ENCODE measurements at places on chromosomes 3 and 15.
A peak's percentile ranks its signal among the peaks of the same experiment; 100 is the strongest.

DNA sequence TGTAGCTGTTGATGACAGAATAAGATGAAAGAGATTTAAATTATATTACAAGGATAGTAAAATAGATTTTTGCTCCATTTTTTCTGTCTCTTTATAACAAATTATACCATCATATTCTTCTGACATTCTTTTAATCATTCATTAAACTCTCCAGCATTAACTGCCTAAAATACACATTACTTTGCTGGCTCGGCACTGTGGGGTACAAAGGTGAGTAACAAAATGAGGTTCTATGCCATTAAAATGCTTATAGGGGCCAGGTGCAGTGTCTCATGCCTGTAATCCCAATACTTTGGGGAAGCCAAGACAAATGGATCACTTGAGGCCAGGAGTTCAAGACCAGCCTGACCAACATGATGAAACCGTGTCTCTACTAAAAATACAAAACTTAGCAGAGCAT lies 81.5 kb downstream of the ULK4 start:
- DNase-seq: no peak

DNA sequence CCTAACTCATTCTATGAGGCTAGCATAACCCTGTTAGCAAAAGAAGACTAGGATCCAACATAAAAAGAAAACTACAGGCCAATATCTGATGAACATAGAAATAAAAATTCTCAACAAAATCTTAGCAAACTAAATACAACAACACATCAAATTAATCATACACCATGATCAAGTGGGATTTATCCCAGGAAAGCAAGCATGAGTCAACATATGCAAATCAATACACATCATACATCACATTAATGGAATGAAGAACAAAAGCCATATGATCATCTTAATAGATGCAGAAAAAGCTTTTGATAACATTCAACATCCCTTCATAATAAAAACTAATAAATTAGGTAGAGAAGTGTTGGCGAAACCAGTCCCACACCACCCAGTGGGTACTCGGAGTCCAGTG lies 136.1 kb upstream of the MME start:
- no peak for DNase-seq

GRCh38 chr3:102301155-102301880 lies 133.5 kb upstream of the ZPLD1 start:
- no peak for DNase-seq

GRCh38 chr3:170714122-170714521 lies 128.2 kb upstream of the SLC7A14 start:
- DNase-seq: no peak

DNA sequence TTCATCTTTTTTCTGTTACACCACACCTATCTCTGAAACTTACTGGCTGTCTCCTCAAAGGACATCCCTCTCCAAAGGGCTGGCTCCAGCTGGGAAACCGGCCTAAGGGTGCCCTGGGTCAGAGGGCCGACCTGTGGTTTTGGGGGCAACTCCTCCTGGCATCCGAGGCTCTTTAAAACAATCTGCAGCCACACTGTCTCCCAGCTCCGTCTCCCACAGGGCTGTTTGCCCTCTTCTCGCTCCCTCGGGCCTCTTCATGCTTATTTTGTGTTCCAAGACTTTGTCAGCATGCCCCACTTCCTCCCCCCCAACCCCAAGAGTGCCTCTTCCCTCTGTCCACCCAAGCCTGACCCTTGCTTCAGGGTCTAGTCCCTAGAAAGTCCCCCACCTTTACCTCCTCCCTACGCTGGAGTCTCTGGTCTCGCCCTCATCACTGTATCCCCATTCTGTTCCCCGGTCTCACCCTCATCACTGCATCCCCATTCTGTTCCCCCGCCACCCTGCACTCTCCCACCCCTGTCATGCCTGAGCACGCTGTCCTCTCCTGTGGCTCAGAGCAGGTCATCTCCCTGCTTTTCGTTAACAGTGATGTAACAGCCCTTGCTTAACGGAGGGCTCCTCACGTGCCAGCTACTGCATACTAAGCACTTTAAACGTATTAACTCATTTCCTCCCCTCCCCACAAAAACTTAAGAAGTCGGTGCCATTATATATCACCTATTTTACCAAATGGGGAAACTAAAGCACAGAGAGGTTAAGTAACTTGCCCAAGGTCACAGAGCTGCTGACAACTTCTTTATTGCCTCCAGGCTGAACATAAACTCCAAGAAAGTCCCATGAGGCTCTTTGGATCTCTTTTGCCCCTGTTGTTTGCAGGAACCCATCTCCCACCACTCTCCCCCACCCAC lies 1.1 kb upstream of the CSK start:
- DNase-seq: no peak

DNA sequence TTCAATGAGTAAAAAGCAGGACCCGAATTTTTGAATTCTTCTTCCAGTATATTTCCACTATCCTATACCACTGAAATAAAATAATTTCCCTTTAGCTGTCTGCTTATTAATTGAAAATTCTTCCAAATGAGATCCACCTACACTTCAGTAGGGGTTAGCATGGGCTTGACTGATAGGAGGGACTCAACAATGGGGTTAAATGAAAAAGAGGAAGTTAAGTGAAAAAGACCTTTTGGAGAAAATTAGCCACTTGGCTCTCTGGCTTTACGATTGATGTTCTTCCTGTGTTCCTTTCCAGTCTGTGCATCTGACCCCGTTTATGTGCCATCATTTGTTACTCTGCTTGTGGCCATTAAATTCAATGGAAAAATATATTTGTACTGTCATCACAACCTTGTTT lies 54.0 kb upstream of the GCNT3 start:
- DNase-seq: no peak

GRCh38 chr3:184619369-184619768 lies 57.8 kb downstream of the EPHB3 start:
- no peak for DNase-seq

GRCh38 chr3:14602006-14602803 lies 49.4 kb upstream of the CCDC174 start:
- no peak for DNase-seq

DNA sequence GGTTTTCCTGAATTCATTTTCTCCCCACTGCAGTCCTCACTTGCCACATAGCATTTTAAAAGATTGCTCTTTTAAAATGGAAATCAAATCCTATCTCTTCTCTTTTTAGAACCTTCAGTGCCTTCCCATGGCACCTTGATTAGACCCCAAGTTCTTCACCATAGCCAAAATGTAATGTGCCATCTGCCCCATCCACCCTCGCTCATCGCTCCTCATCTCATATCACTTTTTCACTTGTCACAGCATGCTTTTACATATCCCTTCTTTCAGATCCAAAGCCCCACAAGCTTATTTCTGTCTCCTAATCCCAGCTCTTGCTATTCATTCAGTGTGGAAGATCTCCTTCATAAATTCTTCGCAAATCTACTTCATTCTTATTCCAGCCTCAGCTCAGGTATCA lies 161.7 kb downstream of the CD47 start:
- DNase-seq: no peak

DNA sequence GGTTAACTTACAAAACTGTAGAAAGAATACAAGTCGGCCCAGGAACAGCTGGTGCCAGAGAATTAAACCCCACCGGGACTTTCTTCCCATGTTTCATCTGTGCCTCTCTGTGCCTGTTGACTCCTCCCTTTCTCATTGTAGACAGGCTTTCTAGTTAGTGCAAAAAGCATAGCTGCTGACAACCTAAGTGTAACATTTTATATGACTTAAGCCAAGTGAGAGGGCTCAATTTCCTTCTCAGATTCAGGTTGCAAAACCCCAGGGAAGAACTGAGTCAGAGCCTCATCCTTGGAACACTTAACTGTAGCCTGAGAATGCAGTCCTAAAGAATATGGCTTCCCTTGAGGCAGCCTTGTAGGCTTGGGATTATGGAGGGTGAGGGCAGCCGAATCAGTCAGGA lies 302.5 kb upstream of the AZI2 start:
- DNase-seq: no peak

DNA sequence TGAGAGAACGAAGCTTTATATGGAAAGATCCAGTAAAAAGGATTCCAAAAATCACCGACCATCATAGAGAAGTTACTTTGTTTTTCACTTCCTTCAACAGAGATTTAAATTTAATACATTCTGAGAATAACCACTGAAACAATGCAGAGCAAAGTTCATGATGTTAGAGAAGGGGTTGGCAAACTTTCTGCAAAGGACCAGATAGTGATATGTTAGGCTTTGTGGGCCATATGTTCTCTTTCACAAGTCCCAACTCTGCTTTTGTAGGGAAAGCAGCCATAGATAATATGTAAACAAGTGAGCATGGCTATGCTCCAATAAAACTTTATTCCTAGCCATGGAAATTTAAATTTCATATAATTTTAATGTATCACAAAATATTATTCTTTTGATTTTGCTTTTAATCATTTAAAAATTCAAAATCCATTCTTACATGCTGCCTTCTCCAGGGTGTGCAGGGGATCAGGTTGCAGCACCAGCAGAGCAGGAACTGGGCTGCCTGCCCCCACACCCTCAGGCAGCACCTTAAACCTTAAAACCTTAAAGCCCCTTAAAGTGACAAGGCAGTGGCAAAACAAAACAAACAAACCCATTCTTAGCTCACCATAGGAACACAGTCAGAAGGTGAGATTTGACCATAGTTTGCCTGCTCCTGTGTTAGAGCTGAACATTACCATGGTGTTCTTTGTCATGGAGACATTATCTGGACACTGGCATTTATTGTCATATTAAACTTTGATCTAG lies 16.9 kb upstream of the IGSF10 start:
- DNase-seq: no peak

- no peak for DNase-seq
These were observed 193.9 kb upstream of the UBE2E1 start for GRCh38 chr3:23611737-23612295.

DNA sequence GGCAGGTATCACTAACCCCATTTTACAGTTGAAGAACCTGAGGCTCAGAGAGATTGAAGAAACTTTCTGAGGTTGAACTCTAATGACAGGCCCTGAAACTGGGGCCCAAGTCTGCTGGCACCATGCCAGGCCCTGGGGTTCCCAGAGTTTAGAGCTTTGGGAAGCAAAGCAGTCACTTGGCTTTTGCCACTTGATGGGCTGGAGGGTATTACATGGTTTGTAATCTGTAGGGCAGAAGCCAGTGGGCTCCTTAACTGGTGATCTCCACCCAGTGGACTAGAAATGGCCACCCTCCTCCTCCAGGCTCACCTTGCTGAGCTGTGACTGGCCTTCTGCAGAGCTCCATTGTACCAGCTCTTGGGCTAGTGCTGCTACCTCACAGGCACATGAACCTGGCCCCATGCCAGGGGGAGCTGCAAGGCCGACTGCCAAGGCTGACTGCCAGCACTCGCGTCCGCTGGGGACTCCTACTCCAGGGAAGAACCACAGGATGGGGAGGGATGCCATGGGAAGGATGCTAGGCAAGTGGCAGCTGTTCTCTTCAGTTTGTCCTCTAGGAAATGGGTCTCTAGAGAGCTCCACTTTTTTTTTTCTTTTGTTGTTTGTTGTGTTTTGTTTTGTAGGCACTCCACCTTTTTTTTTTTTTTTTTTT lies 104.8 kb downstream of the ETFA start:
- DNase-seq: peak; percentile 75

GRCh38 chr3:128345196-128345595 lies 121.5 kb downstream of the DNAJB8 start:
- no peak for DNase-seq

- DNase-seq: peak; percentile 33
These were observed 77.2 kb downstream of the CEMIP start for GRCh38 chr15:80856400-80856799.

- no peak for DNase-seq
These were observed 14.9 kb downstream of the MUC4 start for GRCh38 chr3:195796795-195797194.

GRCh38 chr15:34812369-34812768 lies 17.0 kb upstream of the ACTC1 start:
- no peak for DNase-seq

- DNase-seq: no peak
These were observed 186.6 kb downstream of the TIGIT start for GRCh38 chr3:114480442-114480841.

- no peak for DNase-seq
These were observed 106.2 kb downstream of the CPNE4 start for GRCh38 chr3:131928593-131928992.

DNA sequence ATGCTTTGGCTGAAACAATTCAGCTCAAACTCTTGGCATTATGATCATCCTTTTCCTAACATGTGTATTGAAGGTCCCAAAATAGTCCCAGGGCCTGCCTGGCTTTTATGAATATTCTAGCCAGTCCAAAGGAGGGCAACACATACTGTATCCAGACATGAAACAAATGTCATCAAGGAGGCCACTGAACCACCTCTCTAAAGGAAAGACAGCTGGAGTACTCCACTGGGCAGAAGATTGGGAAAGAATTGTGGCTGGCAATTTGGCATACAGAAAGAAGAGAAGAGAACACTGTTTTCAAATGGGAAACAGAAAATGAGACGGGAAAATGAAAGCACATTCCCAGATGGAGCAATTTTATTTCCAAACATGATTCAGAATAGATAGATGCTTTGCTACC lies 80.6 kb downstream of the NCEH1 start:
- no peak for DNase-seq

- DNase-seq: no peak
These were observed 400.3 kb downstream of the TBC1D5 start for GRCh38 chr3:17342119-17342518.

- DNase-seq: no peak
These were observed 117.1 kb downstream of the MTHFS start for GRCh38 chr15:79779746-79780145.

DNA sequence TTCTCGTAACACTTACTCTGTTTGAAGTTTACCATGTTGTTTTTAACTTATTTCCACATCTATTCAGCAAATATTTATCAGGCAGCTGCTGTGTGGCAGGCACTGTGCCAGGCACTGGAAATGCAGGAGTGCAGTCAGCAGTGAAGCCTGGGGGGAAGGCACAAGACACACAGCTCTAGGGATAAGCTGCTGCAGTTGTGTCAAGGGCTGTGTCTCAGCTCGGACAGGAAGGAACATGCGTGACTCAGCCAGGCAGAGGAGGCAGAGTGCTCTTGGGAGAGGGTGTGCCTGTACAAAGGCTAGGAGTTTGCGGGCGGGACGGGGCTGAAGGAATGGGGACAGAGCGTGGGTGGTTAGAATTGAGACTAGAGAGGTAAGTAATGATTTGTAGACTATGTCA lies 24.7 kb downstream of the LYSMD4 start:
- DNase-seq: no peak

DNA sequence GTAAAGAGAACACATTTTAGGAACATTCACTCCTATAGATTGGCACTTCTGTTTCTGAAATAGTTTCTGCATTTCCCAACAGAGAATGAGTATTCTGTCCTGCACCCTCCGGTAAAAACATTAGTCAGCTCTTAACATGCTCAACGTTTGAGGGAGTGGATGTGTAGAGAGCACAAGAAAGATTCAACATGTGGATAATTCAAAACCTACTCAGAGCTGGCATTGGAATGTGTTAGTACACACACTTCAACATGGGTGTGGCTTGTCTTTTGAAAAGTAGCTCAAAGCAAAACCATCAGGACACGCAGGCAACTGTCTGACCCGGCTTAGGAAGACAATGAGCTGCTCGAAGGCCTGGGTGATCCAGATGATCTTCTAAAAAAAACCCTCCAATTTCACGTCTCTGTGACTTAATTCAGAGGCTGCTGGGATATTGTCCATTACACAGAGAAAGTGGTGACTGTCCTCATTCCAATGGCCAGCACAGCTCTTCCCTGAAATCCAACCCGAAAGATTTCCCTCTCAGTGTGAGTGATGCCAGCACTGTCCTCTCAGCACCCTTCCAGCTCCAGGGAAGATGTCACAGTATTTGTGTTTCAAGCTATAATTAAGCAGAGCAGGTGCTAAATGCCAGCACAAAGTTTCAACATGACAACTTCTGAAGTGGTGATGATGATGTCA lies 18.1 kb downstream of the FBN1 start:
- DNase-seq: no peak

GRCh38 chr15:27889258-27889657 lies 209.9 kb downstream of the OCA2 start:
- DNase-seq: no peak
